Stimulated activated CD8-positive, alpha-beta memory T cell treated with anti-CD3 and anti-CD28 coated beads, Interleukin-15, amount 100 ng/mL, for 4 hours (primary cell): ENCODE measurements at places on chromosomes 13 and 19.
A peak's percentile ranks its signal among the peaks of the same experiment; 100 is the strongest.

DNA sequence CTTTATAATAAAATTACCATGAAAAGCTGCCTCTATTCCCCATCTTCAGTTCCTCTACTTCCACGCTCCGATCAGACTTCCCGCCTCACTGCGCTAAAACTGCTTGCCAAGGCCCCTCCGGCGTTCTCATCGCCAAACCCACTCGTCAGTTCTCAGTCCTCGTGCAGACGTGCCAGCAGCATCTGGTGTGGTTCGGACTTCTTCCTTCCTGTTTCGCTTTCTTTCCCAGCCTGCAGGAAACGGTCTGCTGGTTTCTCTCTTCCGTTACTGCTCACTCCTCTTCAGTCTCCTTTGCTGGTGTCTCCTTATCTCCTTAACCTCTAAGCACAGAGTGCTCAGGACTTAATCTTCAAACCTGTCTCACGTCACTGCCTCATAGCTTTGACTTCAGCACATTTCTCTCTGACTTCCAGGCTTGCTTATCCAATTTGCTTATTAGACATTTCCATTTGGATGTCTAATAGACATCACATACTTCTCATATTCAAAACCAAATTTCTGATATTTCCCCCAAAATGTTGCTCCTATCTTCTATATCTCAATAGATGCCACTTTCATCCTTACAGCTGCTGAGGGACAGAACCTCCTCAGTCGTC is 40.3 kb downstream of the RCBTB2 start:
- DNase-seq = peak; percentile 44

GRCh38 chr13:69866555-69866954 is 241.1 kb upstream of the ATXN8OS start:
- DNase-seq = no peak

DNA sequence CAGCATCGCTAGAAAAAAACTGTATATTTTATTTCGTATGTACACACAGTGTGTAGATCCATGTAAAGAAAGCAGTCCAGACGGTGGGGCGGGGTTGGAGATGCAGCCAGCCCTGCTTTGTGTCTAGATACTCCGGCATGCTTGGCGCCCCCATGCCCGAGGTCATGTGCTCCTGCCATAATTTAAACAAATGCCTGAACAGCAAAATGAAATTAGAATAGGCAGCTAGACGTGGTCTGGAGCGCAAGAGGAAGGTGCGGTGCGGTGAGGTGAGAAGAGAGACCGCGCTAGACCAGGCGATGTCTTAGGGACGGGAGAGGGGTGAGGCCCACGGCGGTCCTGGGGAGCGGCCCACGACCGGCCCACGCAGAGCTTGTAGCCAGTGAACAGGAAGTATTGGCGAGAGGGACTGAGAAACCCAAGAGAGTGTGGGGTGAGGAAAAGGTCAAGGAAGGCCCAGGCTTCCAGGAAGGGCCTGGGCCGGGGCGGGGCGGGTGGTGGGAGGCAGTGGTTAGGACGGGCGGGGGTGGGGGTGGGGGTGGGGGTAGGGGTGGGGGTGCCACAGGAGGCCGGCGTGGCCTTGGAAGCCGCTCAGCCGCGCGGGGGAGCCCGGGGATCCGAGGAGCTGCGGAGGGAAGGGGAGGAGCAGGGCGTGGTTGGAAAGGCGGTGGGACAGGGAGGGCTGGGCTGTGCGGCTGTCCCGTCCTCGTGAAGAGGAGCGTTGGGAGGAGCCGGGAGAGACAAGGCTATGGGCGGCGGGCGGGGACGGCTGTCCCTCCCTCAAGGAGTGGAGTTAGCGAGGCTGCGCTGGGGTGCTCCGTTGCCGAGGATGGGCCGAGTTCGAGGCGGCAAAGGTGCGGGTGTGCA is 254.7 kb upstream of the SGCG start:
- DNase-seq = no peak

DNA sequence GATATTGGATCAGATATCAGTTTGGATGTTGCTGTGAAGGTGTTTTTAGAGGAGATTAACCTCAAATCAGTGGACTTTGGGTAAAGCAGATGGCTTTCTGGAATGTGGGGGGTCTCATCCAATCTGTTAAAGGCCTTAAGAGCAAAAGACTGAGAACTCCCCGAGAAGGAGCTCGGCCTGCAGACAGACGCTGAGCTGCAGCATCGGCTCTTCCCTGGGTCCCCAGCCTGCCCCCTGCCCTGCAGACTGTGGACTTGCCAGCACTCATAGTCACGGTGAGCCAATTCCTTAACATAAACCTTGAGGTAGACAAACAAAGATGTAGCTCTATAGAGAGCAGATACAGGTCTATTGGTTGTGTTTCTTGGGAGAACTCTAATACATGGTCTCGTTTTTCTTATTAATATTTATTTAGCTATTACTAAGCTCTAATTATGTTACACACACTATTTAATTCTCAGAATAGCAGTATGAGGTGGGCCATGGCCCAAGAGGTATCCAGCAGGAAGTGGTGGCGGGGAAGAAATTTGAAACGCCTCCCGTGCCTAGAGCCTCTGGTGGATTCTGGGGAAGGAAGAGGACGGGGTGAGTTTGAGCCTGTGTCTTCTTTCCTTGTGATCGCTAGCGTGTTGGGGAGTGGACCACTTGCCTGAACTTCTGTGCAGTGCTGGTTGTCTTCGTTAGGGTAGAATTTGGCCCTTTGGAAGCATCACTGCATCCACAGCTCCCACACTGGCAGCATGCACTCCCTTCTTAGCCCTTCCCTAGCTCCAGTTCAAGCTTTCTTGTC is 305.3 kb downstream of the TEX29 start:
- no peak for DNase-seq

DNA sequence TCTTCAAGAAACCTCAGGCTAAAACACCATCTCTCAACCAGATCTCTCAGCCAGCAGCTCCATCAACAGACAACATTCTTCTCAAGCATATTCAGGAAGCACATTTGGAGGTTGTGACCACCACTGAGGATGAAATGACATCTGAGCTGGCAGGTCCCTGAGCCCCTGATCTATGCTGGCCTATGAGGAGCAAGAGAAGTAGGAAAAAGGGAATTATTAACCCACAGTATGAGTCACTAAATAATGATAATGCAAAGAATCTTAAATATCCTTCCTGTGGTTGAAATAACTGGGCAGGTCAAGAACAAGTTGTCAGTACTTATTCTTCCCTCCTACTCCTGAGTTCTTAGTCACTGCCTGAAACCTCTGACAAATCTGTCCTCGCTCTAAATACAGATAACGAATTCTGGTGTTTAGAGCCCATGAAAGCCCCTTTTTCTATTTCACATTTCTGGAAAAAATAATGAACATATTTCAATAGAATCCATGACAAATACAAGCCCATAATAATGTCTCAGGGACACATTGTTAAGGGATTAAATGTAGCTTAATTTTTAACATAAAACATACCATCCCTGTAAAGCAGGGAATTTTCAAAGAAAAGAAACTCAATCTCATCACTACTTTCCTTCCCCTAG is 225.8 kb upstream of the IRS2 start:
- no peak for DNase-seq

GRCh38 chr13:35478271-35479037 is 2.0 kb upstream of the MAB21L1 start:
- DNase-seq = no peak

DNA sequence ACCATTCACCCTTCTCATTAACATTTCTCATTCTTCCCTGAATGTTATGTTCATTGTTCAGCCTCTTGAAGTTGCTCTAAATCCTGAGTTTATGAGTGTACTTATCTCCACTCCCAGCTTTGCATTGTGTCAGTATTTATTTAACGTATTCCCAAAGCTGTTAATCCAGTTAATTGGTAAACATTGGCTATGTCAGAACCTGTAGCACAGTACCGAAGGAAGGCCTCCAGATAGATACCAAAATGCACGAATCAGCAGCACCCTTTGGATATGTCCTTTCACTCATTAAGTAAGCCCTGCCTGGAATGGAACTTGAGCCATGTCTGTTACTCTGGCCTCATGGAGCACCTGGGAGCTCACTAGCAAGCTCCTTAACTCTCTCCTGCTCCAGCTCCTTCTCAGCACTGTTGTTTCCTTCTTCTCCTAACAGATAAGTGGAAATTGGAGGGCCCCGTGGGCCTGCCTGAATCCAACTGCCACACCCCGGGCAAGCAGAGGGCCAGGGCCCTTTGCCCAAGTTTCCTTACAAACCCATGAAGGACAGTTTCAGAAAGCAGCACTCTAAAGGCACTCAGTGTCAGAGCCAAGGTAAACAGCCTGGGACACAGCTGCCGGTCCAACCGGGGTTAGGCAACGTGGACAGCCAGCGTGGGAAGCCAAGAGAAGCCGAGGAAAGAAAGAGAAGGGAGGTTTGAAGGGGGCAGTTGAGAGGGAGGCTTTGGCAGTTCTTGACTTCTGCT is 155.0 kb upstream of the SERP2 start:
- no peak for DNase-seq

GRCh38 chr13:53001444-53002225 is 27.0 kb upstream of the OLFM4 start:
- DNase-seq = no peak

GRCh38 chr13:68081061-68081460 is 850.9 kb upstream of the PCDH9 start:
- no peak for DNase-seq

DNA sequence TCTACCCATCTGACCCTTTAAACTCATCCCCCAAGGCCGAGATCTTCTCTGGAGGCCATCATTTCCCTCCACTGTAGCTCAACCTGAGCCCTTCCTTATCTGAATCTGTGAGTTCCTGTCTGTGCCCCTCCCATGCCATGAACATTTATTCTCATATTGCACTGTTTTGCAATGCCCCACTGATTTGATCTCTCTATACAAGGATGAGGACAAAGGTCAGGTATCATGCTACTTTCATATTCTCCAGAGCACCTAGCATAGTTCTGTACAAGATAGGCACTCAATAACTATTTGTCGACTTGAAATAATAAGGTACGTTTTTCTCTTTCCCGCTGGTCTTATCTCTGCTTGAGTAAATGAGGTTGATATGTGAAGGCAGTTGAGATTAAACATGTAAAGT is 135.5 kb downstream of the KLF5 start:
- no peak for DNase-seq

DNA sequence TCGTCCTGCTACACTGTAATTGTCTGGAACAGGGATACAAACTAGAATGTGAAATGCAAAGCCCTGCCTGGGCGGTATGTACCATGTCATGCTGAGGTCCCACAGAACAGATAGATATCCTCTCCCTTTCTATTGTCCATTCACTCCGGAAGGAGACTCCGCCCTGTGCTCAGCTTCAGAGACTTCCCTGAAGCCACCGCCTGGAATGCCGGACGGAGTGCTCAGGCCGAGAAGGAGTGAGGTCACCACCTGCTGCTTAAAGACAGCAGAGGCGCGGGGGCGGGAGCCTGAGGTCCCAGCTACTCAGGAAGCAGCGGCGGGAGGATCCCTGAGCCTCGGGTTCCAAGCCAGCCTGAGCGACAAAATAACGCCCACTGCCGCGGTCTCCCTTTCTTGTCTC is 890 bp upstream of the ZNF611 start:
- no peak for DNase-seq

GRCh38 chr13:112057439-112057735 is 9.6 kb upstream of the SOX1 start:
- no peak for DNase-seq

- DNase-seq = no peak
These were observed 45.1 kb upstream of the TEX29 start for GRCh38 chr13:111275382-111275781.

DNA sequence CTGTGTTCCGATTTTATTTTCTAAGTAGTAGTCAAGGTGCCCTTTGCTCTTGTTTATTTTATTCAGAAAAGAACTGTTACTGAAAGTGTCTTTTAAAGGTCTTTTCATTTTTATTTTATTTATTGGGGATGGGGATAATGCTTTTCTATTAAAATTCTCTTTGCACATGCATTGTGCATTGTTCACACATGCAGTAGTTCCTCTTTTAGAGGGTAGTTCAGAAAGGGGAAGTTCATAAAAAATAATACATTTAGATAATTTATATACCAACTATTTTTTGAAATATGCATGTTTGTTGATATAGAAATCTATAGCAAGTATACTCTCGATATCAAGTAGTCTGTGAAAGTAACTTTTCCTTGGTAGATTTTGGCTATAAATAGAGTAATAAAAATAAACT is 3.5 kb downstream of the GPC5 start:
- no peak for DNase-seq

DNA sequence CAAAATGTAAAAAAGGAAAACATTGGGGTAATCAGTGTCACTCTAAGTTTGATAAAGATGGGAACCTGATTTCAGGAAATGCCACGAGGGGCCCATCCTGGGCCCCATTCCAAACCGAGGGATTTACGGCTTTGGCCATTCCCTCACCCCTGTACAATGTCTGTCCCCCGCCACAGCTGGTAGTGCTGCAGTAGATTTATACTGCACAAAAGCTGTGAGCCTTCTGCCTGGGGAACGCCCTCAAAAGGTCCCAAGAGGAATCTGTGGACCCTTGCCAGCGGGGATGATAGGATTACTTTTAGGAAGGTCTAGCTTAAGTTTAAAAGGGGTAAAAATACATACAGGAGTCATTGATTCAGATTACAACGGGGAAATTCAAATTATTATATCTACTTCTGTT is 173.4 kb upstream of the SGCG start:
- no peak for DNase-seq

GRCh38 chr13:111555268-111555808 is 234.9 kb downstream of the TEX29 start:
- DNase-seq = no peak

- DNase-seq = no peak
These were observed 7.2 kb downstream of the ZNF552 start for GRCh38 chr19:57807541-57807940.

DNA sequence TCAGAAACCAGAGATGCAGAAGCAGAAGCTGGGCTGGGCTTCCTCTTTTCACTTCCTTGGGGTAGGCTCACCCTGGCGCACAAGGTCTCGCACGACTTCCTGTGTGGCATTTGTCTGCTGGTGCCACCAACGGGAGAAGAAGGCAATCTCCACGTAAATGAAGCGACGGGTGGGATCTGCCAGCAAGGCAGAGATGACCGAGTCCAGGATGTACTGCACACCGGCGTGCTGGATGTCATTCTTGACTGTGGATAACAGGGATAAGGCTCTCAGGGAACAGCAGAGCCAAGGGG is 1.3 kb downstream of the MAN2B1 start:
- DNase-seq = no peak

- DNase-seq = no peak
These were observed 33.9 kb upstream of the CCNE1 start for GRCh38 chr19:29777781-29778309.

GRCh38 chr13:30019648-30020626 is 169.5 kb upstream of the UBL3 start:
- DNase-seq = no peak

GRCh38 chr13:46126552-46127357 is 21.9 kb upstream of the CPB2 start:
- DNase-seq = no peak
